ENCODE measurements at places on chromosomes 6 and 20.

GRCh38 chr6:115901896-115902295 lies 158.8 kb downstream of the FRK start:
- DNase-seq: no peak

- peak; percentile 55 for DNase-seq
These were observed 33.7 kb upstream of the CCND3 start for GRCh38 chr6:41975276-41975675.

- DNase-seq: no peak
These were observed 376.6 kb downstream of the GRIK2 start for GRCh38 chr6:101770116-101770515.

- no peak for DNase-seq
These were observed 12.7 kb downstream of the IL22RA2 start for GRCh38 chr6:137160763-137161162.

GRCh38 chr6:112150363-112150762 lies 63.0 kb downstream of the FAM229B start:
- DNase-seq: no peak

- no peak for DNase-seq
These were observed 257.7 kb upstream of the GJE1 start for GRCh38 chr6:141874930-141875602.

GRCh38 chr6:130381459-130382380 lies 15.9 kb downstream of the TMEM200A start:
- peak; percentile 6 for DNase-seq

DNA sequence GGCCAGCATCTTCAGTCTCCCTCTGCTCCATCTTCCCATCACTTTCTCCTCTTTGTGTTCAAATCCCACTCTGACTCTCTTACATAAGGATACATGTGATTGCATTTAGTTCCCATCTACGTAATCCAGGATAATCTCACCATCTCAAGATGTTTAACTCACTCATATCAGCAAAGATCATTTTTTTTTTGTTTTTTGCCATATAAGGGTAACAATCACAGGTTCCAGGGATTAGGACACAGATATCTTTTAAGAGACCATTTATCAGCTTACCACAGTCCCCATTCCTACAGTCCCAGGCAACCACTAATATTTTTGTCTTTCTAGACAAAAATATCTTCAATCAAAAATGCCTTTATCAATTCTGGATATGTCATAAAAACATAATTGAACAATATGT lies 3.2 kb upstream of the TREML2 start:
- no peak for DNase-seq

DNA sequence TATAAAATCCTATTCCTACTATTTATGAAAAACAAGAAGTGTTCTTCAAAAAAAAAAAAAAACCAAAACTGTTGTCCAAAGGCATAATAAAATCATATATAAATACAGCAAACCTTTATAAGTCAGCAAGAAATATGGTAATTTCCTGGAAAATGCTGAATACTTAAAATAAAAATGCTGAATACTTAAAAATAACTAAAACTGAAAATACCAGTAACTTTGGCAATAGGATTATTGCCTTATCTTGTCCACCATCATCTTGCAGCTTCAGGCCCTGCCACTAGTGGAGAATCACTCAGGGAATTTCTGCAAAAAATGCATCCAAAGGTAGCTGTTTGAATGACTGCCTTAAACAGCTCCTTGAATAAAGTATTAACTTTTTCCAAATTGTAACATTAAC lies 24.5 kb downstream of the CCNC start:
- DNase-seq: no peak

DNA sequence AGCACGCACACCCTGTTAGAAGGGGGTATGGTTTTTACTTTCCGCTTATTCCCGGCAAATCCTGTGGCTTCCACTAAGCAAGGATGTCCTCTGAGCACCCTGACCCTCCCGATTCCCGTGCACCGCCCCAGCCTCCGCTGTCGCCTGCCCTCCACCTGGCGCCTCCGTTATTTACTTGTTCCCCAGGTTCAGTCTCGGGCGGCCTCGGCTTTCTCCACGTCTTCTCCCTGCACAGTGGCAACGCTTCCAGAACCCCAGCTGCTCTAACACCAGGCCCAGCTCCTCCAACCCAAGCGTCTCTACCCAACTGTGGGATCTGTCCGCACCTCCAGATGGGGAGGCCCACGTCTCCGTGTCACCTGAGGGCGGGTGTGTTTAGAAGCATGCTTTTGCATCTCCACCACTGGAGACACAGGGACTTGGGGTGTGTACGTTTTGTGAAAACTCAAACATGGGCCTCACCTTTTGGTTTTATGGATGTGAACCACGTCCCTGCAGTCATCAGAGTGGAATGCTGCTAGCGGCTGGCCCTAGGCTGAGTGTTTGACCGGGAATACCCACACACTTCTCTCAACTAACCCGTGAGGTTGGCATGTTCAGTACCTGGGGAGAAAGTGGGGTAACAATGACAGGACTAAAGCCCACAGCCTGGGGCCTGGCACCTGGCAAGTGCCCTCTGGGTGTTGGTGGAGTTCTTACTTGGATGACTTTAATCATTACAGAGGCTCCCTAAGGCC lies 79.9 kb downstream of the THBS2 start:
- no peak for DNase-seq

DNA sequence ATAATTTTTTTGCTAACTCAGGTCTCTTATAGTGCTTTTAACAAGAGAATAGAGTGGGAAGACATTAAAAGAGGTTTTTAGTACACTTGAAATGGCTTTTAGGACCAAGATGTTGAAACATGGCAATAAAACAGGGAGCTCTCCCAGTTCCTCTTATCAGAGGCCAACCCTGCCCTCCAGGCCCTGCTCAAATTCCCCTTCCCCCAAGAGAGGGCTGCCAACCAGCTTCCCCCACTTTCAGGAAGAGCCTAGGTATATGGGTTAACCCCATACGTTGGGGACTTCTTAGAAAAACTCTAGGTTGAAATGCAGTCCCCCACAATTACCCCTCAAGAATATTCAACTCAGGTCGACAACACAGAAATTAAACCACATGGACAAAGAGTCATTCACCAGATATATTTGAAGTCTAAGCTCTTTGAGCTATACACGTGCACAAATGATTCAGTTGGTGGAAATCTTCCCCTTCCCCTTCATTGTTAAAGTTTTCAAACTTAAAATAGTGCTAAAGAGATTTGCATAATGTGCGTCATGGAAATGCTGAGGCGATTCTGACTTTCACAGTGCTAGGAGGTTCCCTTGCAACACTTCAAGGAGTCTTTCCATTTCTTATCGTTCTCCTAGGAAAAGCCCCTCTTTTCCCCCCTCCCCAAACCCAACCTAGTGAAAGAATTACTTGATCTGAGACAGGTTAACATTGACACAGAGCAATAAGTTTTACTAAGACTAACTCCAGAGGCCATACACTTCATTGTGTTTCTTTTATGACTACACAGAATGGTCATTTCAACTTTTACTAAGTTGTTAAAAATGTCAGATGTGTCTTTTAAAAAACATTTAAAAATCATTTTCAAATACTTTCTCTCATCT lies 49.8 kb upstream of the ENPP5 start:
- DNase-seq: no peak

DNA sequence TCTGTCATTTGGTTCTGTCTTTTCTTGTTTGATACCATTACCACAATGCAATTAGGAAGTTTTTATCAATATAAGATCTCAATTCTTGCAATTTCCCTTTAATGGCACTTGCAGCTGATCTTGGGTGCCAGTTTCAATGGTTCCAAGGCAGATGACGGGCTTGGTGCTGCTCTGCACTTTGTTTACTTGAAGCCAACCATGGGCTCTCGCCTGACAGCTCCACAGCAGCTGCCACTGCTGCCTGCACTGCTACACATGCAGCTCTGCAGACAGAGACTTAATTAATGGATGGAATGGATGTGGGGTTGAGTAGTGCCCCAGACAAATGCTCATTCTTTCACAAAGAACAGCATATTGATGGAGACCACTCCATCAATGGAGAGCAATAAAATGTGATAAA lies 1024.3 kb upstream of the EPHA7 start:
- DNase-seq: no peak

DNA sequence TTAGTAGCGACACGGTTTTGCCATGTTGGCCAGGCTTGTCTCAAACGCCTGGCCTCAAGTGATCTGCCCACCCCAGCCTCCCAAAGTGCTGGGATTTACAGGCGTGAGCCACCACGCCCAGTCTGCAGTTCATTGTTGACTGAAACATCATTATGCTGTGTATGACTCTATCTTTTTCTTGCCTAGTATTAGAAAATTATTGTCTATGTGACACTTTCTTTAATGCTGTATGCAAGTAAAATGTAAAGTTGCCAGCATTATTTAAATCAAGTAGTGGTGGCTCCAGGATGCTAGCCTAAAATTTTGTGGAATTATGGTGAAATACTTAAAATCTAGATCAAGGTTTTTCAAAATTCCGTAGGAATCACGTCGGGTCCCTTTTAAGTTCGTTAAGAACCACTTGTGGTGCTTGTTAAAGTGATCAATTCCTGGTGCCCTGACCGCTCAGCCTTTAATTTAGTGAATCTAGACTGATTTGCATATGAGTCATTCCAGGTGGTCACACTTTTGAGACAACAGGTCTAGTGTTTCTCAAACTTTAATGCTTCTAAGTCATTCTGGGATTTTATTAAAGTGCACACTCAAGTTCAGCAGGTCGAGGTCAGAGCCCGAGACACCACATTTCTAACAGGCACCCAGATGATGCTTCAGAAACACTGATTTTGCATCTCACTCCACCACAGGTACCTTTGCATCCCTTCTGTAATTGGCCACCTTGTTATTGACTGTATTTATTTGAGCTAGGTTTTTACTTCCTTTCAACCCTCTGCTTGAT lies 132.6 kb upstream of the MTHFD1L start:
- DNase-seq: no peak

GRCh38 chr6:21494505-21494904 lies 99.0 kb upstream of the SOX4 start:
- DNase-seq: no peak

DNA sequence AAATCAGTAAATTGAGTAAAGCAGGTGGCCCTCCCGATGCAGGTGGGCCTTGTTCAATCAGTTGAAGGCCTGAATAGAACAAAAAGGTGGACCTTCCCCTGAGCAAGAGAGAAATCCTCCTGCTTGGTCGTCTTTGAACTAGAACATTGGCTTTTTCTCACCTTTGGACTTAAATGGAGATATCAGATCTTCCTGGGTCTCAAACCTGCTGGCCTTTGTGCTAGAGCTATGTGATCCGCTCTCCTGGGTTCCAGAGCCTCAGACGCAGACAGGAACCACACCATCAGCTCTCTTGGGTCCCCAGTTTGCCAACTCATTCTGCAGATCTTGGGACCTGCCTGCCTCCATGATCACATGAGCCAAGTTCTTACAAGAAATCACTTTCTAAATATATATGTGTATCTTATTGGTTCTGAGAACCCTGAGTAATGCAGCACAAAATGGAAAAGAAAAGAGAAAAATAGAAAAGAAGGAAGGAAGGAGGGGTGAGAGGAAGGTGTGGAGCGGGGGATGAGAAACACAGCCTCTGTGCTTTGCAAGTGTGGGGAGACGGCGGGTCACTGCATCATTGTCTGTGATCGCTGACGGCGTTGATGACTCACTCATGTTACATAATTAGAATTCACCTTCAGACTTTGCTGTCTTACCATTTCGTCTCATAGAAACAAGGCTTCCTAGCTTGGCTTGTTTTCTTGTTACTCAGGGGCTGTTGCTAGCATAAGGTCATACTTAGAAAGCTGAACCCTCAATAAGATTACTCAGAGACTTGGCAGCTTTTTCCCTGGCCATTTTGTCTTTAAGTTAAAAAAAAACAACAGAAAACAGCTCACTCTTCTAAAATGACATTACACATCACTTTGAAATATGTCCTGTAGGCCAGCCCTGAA lies 85.7 kb upstream of the NEDD9 start:
- DNase-seq: no peak

DNA sequence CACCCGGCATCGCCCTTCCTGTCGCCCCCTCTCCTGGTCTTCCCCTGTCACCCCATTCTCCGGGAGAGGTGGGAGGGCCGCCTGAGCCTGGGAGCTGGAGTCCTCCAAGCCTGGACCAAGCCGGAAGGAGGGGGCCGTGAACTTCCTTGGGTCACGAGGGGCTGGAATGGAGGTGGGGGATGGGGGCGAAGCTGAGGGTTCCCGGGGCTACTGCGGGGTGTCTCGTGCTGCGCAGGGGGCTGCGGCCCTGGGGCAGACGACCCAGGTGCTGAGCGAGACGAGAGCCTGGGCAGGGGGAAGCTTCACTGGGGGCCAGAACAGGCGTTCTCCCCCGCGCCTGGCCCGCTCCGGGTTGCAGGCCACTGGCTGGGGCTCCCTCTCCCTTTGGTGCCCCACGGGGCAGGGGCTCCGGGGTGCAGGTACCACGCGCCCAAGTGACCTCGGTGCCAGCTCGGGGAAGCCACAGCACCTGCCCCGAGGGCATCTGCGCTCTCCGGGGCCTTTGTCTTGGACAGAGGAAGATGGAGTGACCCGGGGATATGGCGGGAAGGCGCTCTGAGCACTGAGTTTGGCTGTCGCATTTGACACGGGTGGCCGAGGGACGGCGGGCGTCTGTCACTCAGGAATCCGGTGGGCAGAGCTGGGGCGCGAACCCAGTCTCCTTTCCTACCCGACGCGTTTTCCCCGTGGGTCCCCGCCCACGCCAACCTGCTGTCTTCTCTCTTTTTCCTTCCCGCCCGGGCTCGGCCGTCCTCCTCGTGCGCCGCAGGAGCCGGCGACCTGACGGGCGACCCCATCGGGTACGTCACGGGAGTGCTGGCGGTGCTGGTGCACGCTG lies 1.2 kb downstream of the SLC35D3 start:
- no peak for DNase-seq

GRCh38 chr6:16928387-16928786 lies 167.1 kb upstream of the ATXN1 start:
- no peak for DNase-seq

- DNase-seq: no peak
These were observed 90.6 kb upstream of the FRMD1 start for GRCh38 chr6:168169624-168170023.

DNA sequence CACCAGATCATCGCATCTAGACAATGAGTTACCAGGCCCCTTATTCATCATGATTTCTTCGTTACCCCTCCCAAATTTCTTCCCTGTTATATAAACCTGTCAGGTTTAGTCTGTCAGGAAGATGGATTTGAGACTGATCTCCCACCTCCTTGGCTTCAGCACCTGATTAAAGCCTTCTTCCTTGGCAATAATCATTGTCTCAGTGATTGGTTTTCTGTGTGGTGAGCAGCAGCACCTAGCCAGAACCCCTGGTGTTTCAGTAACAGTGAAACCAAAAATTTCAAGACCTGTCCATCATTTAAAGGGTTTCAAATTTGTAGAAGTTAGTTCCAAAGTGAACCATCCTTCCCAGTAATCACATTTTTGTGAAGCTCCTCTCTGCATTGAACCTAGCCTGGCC lies 209.8 kb upstream of the GJE1 start:
- no peak for DNase-seq

- DNase-seq: no peak
These were observed 670.8 kb downstream of the KIF16B start for GRCh38 chr20:15902493-15902892.

GRCh38 chr20:22387452-22387851 lies 196.9 kb downstream of the FOXA2 start:
- DNase-seq: no peak

All from activated naive CD4-positive, alpha-beta T cell treated with anti-CD3 and anti-CD28 coated beads, Interleukin-2, amount 50 U/mL, for 72 hours (primary cell).